GM10248 (cell line): ENCODE measurements at places on chromosomes 1 and 21.

GRCh38 chr1:51669272-51669671 is 52.4 kb downstream of the OSBPL9 start:
- DNase-seq = no peak

DNA sequence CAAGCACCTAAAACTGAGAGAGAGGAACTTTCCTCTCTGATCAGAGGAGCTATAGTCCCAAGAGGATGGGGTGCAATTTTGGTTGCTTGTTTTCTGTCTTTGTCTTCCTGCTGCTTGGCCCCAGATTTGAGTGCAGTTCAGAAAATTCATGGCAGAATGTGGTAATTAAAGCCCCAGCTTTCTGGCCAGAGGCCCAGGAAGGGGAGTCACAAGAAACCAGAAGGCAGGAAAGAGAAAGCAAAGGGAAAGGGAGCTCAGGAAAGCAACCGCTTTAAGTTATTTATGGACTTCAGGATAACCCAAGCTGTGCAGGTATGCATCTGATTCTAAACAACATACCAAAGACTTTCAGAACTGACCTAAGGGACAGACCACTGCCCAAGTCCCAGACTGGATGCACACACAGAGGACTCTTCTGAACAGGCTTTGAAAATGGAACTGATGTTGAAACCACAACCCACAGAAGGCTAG is 88.8 kb downstream of the ST3GAL3 start:
- no peak for DNase-seq

DNA sequence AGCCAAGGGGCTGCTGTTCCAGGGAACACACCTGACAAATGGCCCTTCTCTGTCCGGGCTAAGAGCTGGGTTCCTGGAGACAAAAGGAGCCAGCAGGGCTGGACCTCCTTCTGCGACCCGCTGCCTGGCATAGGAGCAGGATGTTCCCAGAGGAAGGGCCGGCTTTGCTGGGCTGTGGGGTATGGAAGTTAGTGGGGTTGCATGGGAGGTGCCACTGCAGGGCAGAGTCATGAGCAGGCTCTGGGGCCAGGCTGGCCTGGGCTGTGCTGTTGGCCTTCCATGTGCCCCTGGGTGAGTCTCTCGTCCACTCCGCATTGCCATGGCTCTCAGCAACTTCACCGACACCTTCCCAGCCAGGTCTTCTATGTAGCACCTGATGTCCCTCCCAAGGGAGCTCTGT is 507.6 kb downstream of the PTPRU start:
- no peak for DNase-seq

DNA sequence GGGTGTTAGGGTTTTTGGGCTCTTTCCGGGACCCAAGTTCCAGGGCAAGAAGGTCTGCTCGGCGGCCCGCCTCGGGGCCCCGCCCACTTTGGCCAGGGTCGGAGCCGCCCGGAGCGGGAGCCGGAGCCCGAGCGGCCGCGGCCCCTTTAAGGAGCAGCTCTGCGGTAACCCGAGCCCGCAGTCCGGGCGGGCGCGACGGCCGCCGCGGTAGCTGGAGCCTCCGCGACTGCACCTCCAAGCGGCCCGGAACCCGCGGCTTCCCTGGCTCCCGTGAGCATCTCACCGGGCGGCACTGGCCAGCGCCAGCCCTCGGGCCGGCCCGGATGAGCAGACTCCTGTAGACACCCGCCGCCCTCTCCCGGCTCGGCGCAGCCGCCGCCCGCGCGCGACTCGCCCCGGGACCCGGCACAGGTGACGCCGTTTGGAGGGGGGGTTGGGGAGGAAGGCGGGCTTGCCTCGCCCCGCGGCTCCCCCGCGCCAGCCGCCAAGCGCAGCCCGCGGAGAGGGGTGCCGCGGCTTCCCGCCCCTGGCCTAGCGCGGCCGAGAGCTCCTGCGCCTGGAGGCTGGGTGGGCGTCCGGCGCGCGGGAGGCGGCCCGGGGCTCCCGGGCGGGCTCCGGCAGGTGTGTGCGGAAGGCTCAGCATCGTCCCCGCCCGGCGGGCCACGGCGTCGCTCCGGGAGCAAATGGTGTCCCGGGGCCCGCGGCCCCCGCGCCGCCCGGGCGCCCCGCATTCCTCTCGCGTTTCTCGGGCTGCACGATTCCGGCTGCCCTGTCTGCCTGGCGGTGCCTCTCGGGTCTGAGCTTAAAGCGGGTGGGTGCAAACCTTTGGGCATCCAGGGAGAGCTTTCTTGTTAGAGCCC is at the start of gene TLCD4:
TSS of gene TLCD4 (plus strand) at position 149 of the 860 bp plus-strand sequence. CDS start 26,547 bp downstream, outside the sequence.
- peak; percentile 42 for DNase-seq

DNA sequence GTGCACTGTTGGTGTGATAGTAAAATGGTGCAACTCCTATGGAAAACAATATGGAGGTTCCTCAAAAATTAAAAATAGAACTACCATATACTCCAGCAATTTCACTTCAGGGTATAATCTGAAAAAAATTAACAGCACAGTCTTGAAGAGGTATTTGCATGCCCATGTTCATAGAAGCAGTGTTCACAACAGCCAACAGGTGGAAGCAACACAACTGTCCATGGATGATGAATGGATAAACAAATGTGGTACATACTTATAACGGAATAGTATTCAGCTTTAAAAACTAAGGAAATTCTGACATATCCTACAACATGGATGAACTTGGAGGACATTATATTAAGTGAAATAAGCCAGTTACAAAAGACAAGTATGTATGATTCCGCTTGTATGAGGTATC is 8.2 kb downstream of the TTLL7 start:
- DNase-seq = no peak

- DNase-seq = peak; percentile 38
These were observed 30.9 kb downstream of the SELL start for GRCh38 chr1:169680377-169681019.

- DNase-seq = no peak
These were observed 16.0 kb downstream of the YARS1 start for GRCh38 chr1:32801096-32801715.

DNA sequence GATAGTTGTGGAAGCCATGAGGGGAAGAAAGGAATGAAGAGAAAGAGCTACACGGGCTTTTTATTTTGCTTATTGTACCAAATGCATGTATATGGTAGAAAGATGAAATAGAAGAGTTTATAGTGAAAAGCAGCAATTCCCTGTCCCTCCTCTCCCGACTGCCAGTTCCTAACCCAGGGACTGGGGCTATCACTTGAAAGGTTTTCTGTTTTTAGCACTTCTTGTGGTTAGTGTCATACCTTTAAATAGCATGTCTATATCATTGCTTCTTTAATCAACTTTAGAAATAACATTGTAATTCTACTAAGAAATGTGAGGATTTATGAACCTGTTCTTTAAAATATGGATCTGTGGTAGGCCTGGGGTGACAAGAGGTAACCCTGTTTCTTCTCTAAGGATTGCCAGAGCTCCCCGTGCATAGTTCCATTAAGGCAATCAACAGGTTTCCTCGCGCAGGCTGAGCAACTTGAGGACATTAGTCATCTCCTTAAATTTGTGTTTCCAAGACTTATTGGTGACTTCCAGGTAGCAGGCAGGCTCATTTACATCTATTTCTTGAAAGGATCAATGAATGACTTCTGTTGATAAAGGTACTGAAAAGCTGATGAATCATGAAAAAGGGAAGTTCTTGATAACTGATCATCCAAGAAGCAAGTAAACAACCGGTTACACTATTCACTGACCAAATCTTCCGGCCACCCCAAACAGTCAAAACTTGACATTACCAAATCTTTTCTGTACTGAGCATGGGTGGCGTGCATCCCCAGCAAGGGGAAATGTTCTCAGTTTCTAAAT is 37.8 kb upstream of the S1PR1 start:
- peak; percentile 70 for DNase-seq

- no peak for DNase-seq
These were observed 14.6 kb upstream of the RPL5 start for GRCh38 chr1:92817137-92817697.

DNA sequence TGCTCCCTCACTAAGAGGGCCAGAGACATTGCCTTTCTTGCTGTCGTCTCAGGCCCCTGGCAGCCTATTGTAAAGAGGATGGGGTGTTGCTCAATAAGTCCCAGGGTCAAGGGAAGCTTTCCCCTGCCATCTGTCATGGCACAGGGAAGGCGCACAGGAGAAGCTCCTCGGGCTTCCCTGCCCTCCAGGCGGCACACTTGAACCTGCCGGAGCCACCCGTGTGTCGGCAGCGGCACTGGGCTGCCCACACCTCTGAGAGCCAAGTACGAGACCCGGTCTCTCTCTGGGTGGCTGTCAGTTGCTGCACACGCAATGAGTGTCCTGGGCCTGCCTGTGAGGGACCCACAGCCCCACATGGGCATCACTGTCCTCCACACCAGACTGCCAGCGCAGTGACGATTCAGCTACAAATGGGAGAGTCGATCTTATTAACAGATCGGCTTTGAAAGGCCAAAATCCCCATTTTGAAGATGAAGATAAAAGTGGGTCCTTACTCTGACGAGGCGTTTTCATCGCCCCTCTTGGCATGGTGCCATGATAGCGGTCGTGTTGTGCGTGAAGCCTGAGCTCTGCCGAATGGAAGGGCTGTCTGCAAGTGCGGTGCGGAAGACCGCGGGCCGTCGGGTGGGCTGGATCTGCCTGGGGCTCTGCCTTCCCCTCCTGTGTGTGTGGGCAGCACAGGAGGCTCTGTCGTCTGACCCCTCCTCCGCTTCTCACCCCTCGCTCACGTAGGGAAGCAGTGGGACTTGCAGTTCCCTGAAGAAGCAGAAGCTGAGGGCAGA is 29.2 kb upstream of the PDXK start:
- DNase-seq = no peak

- no peak for DNase-seq
These were observed 33.5 kb downstream of the CFAP57 start for GRCh38 chr1:43205671-43206070.

DNA sequence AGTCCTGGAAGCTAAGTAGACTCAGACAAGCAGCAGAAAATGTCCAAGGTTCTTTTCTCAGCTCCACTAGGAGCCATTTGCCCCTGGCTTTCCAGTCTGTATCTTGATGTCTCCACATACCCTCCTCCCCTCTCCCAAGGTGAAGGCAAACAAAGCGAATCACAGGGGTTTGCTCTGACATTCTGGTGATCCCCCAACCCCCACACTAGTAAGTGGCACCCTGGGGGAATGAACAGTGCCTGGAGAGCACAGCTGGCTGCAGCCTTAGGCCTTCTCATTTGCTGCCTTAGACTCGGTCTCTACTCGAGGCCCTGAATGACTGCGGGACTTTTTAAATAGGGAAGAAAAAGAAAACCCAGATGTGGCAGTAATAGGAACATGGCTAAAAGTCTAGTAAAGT is 15.3 kb downstream of the ERI3 start:
- DNase-seq = no peak

GRCh38 chr1:1889847-1890505 is 911 bp downstream of the GNB1 start:
- peak; percentile 74 for DNase-seq

DNA sequence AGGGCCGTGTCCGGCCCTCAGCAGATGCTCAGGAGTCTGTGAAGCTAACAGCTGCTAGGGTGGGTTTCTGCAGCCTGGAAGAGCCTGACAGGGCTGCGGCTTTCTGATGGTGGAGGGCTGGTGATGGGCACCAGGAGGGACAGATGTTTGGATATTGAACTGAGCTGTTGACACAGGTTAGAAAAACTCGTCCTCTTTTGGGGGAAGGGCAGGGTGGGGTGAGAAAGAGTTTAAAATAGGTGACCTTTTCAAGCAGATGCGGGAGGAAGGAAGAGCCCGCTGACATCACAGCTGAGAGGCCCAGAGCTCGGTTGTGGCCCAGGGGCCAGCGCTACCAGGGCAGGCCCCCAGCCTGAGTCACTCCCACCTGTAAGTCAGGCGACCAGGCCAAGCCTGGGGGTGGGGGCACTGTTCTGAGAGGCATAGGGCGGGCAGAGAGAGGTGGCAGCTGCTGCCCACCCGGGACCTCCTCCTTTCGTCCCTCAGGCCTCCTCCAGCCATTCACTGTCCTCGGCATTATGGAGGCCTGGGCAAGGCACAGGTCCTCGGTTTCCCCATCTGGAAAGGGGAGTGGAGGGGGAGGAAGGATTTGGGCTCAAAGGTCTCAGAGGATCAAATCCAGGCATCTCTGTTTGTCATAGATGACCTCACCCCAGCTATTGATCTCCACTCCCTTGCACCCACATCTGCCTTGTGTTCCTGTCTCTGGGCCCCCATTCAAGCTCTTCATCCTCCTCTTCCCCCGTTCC is 32.3 kb upstream of the ID3 start:
- peak; percentile 79 for DNase-seq

DNA sequence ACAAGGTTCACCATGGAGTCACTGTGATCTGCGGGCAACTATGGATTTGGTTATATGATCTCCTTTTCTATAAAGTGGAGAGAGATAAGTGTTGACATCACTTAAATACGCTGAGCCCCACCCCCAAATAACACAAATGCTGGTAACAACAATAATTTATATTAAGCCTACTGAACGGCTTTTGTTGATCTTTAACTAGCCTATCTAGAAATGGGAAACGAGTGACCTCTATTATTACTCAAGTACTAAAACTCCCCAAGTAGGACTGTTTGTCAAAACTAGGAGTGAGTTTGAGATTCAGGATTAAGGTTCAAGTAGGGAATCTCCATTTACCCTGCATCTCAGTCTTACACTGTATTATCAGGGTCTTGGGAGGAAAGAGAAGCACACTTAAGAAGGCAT is 52.2 kb downstream of the MAP3K7CL start:
- no peak for DNase-seq

GRCh38 chr1:200468264-200469001 is 58.6 kb upstream of the ZNF281 start:
- DNase-seq = no peak
